ENCODE measurements at places on chromosomes 5 and 9. TPM values are rescaled to one million over a fixed set of nuclear protein-coding genes. Genes with fewer than 3 reads are reported as not detected.

Gene ORM2
- 276 TPM for total RNA-seq

- H3K27me3 ChIP-seq, result peaks cover 3% of the 10 kb centered on the region
- DNase-seq, result no peak
- H3K27ac ChIP-seq, result peak overlapping the region; percentile 86
- H3K36me3 ChIP-seq, result no peaks in the 10 kb centered on the region
- H3K4me3 ChIP-seq, result peak overlapping the region; percentile 56
- peaks cover 29% of the 10 kb centered on the region for H3K4me1 ChIP-seq
Observed at GRCh38 chr5:93578813-93579691, 2.0 kb downstream of the NR2F1-AS1 start.

- DNase-seq, result no peak
- H3K27me3 ChIP-seq, result no peaks in the 10 kb centered on the region
- H3K4me1 ChIP-seq, result no peaks in the 10 kb centered on the region
- no peak overlapping the region for H3K4me3 ChIP-seq
- no peak overlapping the region for H3K27ac ChIP-seq
Observed at GRCh38 chr5:56459394-56460194, 226.5 kb upstream of the ANKRD55 start.

DNA sequence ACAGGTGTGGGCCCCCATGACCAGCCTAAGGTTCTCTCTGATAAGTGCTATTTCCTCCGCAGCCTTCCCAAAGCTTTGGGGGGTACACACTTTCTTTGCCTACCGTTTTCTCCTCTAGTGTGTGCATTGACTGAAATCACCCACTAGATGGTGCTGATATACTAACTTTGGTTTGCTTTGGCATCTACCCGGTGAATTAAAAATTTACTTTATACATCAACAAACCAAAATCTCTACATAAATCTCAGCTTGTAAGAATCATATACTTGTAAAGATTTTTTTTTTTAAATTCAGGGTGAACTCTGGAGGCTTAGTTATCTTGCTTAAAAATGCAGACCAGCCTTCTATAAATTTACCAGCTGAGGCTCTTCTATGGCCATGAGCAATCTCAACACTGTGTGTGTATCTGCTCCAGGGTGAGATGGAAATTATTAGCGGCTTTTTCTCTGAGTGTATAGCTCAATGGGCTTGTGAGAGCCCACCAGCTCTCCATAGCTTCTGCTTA, 475.7 kb upstream of the TNC start:
- no peaks in the 10 kb centered on the region for H3K36me3 ChIP-seq
- no peak overlapping the region for H3K4me3 ChIP-seq
- no peaks in the 10 kb centered on the region for H3K27me3 ChIP-seq
- no peak overlapping the region for H3K27ac ChIP-seq

GRCh38 chr5:3225201-3225960, 370.3 kb upstream of the IRX1 start:
- H3K4me3 ChIP-seq, result no peak overlapping the region
- H3K4me1 ChIP-seq, result no peaks in the 10 kb centered on the region
- no peak for DNase-seq
- H3K27me3 ChIP-seq, result no peaks in the 10 kb centered on the region

- DNase-seq, result no peak
- H3K4me3 ChIP-seq, result no peak overlapping the region
- H3K27ac ChIP-seq, result no peak overlapping the region
Observed at GRCh38 chr9:10251490-10251889, 361.3 kb downstream of the PTPRD start.

DNA sequence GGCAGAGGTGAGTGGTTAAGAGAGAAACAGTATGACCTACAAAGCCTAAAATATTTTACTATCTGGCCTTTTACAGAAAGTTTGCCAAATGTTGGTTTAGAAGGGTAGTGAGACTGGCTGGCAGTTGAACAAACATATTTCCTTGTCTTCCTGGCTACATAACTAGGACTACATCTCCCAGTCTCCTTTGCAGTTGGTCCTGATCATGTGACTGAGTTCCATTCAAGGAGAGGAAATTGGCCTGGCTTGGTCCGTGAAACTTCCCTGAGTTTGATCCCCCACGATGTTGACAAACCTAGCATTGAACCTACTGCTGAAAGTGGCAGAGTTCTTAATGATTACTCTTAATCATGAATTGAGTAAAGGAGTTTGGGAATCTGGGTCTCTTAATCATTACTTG, 280.8 kb downstream of the SLIT3 start:
- no peak for DNase-seq
- H3K4me3 ChIP-seq, result no peak overlapping the region
- H3K36me3 ChIP-seq, result no peaks in the 10 kb centered on the region
- no peak overlapping the region for H3K27ac ChIP-seq

Gene YTHDC2
- total RNA-seq, result 32.9 TPM

Gene ANXA2R
- 0.84 TPM for total RNA-seq

DNA sequence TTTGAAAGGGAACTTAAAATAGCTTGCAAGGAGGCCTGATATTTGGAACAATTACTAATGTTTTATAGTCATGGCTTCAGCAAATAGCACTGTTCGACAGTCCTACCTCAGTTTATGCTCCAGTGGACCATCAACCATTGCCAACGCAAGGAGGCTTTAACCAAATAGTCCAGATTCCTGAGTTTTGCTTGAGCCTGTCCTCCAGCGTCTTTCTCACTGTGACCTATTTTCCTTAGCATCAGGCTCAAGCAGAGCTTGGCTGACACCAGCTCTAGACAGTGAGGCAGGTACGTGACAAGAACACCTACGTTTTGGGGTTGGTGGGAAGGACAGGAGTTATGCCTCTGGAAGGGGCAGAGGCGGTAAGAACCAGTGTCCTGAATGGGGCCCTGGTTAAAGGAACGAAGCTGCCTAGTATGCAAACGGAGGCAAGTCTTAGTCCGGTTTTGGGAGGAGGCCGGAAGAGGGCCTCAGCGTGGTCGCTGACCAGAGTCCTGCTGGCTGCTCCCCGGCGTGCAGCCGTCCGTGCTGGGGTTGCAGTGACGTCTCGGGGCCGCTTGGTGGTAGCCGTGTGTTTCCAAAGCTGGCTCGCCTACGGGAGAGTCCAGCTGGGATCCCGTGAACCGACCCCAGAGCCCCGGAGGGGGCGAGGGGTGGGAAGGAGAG, 998 bp upstream of the FGF18 start:
- H3K27me3 ChIP-seq, result no peaks in the 10 kb centered on the region
- peak overlapping the region; percentile 46 for H3K4me3 ChIP-seq
- peaks cover 27% of the 10 kb centered on the region for H3K4me1 ChIP-seq
- peak; percentile 76 for DNase-seq

DNA sequence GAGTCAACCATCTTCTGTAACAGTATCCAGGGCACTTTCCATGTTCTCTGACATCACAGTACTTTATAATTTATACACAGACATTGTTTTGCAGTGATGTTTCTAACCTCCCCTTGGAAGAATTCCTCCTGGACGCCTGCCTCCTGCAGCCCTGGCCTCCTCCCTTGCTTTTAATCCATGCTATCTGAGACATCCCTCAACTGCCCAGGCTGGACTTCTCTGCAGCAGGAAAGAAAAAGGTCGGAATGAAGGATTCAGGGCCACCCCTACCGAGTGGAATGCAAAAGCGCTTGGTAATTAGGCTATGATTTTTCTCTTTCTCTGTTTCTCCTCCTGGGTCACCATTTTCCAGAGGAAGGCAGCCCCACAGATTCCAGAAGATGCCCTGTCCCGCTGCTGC, 47.0 kb upstream of the SHC3 start:
- no peak overlapping the region for H3K27ac ChIP-seq
- no peaks in the 10 kb centered on the region for H3K36me3 ChIP-seq
- DNase-seq, result no peak

Gene RETREG1
- total RNA-seq, result 5.4 TPM

Gene LTC4S
- total RNA-seq, result 1.8 TPM

DNA sequence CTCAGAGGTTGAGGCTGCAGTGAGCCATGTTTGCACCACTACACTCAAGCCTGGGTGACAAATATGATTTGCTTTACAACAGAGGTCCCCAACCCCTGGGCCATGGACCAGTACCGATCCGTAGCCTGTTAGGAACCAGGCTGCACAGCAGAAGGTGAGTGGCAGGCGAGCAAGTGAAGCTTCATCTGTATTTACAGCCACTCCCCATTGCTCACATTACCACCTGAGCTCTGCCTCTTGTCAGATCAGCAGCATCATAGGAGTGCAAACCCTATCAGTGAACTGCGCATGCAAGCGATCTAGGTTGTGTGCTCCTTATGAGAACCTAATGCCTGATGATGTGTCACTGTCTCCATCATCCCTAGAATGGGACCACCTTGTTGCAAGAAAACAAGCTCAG, 42.5 kb downstream of the SAXO1 start:
- H3K4me3 ChIP-seq, result no peak overlapping the region
- H3K27ac ChIP-seq, result no peak overlapping the region
- no peaks in the 10 kb centered on the region for H3K4me1 ChIP-seq
- no peaks in the 10 kb centered on the region for H3K36me3 ChIP-seq

Gene TOPORS
- 14.7 TPM for total RNA-seq

All from liver (tissue), 10 donors.